ENCODE measurements at places on chromosomes 13 and 19. TPM values are rescaled to one million over a fixed set of nuclear protein-coding genes. Genes with fewer than 3 reads are reported as not detected.

DNA sequence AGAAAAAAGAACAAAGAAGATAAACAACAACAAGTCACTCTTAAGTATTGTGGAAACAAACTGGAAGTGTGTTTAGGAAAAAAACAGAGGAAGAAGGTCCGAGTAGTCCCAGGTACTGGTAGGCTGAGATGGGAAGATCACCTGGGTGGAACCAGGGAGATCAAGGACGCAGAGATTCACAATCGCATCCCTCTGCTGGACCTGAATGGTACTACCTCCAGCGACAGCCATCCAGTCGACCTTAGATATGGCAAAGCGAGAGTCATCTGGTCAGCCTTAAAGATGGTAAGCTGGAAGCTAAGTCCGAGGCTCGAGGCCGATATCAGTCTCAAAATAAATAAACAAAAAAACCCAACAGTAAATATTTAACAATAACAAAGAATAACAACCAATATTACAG lies 44.9 kb upstream of the ZNF91 start:
- DNase-seq = no peak

GRCh38 chr19:8666814-8667405 lies 31.7 kb downstream of the ACTL9 start:
- DNase-seq = no peak

DNA sequence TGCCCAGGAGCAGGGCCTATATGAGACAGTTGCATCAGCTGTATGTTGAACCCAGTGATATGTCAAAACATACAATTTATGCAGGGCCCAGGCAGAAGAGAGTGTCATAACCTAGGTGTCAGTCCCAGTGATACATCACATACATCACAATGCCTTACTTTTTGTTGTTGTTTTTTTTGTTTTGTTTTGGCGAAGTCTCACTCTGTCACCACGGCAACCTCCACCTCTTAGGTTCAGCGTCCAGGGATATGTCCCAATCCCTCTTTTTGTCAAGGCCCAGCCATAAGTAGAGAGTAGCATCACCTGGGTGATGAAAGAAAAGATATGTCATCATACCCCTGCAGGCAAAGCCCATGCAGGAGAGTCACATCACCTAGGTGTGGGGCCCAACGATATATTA lies 56.8 kb upstream of the ZNF730 start:
- DNase-seq = no peak

The ACTN4 gene
- total RNA-seq = 697 TPM

The MTUS2 gene
- total RNA-seq = 0.06 TPM

The SYCN gene
- not detected for total RNA-seq

All from glomerular endothelial cell (primary cell).